ENCODE measurements at places on chromosomes 12 and 14.

DNA sequence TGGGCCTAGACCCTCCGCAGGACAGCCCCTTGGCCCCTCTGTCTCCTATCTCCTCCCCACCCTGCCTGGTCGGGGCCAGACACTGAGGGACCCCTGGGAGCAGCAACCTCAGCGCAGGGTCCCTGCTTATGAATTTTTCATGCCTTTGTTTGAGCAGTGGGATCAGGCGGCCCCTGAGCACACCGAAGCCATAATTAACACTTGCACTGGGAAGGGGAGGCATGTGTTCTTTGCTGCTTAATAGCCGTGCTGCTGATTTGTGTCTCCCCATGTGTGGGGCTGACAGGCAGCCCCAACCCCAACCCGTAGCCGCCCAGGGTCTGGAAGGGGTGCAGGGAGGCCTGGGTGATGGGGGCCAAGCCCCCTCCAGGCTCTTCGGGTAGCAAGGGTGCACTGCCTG is 52.7 kb downstream of the FBRSL1 start:
- DNase-seq, result no peak

DNA sequence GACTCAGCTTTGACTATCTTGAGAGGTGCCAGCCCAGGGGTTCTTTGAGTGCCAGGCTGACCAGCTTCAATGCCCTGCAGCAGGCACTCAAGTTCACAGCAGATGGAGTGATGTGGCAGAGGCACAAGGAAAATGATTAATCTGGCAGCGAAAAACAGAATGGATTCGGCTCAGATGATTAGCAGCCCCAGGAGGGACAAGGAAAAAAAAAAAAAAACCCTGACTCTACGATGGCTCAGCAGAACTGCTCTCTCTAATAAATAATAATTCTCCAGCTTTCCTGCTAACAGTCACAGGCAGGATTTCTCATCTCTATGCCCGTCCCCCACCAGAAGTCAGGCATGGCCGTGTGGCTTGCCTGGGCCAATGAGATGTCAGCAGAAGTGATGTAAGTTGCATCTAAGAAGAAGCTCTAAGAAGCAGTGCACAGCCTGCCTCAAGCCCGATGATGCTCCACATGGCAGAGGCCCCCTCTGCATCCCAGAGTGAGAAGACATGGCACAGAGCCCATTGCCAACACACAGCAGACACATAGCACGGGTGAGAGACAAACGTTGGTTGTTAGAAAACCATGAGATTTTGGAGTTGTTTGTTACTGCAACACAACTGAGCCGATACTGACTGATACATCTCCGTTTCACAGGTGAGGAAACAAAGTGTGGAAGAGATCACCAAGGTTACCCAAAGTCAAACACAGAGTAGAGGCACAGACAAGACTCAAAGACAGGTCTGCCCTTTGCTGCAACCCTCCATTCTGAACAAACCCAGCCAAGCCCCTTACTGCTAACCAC is 111.0 kb downstream of the SCARB1 start:
- DNase-seq, result no peak

DNA sequence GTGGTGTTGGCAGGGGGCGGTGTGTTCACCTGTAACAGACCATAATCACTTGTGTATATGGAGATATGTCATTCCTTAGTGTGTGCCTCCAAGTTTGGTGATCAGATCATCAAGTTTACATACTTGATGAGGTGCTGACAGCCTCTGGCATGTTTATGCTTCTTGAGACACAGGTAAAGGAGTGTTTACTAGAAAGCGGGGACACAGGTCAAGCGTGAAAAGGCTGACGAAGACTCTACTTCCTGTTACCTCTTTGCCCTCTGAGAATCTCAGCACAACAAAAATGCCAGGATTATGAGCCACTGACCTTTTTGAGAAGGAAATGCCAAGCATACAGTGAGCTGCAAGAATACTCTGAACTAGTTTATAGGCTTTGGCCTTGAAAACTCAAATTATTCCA is 29.6 kb downstream of the PRDM4 start:
- no peak for DNase-seq

GRCh38 chr12:89781946-89782550 is 73.4 kb upstream of the ATP2B1 start:
- DNase-seq, result no peak

GRCh38 chr12:82290415-82290814 is 67.8 kb downstream of the CCDC59 start:
- DNase-seq, result no peak
